ENCODE measurements at places on chromosomes 3 and 15. TPM values are rescaled to one million over a fixed set of nuclear protein-coding genes. Genes with fewer than 3 reads are reported as not detected.

DNA sequence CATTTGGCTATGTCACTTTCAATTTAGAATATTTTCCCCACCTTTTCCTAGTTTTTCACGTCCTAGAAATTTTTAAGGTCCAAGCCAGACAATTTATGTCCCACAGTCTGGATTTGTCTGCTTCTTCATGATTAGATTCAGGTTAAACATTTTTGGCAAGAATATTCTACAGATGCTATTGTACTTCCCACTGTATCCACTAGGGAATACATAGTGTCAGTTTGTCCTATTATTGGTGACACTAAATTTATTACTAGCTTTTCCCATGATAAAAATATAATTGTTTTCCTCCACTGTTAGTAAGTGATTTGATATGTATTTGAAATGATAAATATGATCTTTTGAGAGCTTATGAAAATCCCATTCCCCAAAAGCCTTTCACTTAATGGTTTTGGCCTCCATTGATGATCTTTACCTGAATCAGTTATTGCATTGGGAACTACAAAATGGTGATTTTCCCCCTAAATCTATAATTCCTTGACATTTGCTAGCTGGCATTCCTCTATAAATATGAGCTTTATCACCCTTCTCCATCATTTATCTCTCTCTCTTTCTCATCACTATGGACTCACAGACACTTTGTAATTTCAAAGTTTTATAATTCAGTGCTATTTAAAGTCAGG lies 8.3 kb downstream of the ARL14 start:
- no peak overlapping the region for H3K27ac ChIP-seq
- no peak overlapping the region for H3K4me3 ChIP-seq
- H3K27me3 ChIP-seq: no peaks in the 10 kb centered on the region
- no peaks in the 10 kb centered on the region for H3K36me3 ChIP-seq
- no peak for DNase-seq

DNA sequence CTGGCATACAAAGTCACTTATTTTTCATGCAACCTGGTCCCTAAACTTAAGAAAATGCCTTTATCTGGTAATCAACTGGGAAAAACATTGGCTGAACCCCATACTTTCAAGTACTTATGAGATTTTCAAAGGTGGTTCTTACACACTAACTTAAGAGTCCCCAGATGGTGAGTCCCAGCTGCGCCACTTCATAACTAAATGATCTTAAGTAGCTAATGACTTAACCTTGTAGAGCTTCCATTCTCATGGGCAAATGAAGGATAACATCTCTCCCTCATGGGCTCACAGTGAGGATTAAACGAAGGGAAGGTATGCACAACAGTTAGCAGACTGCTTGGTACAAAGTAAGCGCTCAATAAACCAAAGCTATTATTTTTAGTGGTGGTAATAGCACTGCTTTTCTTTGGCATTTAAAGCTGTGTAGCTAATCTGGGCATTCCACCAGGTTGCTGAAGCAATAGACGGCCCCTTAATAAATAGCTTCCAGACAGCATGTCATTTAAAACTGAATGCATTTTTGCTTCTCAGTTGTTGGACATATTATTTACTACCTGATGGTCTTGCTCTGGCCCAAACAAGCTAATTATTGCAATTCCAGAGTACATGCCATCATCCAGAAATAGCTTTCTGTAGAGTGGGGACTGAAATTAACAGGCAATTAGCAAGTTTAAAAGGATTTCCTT lies 55.4 kb downstream of the LIPC start:
- no peak for DNase-seq
- H3K4me3 ChIP-seq: no peak overlapping the region
- no peaks in the 10 kb centered on the region for H3K27me3 ChIP-seq
- no peaks in the 10 kb centered on the region for H3K36me3 ChIP-seq
- peaks cover 6% of the 10 kb centered on the region for H3K4me1 ChIP-seq

DNA sequence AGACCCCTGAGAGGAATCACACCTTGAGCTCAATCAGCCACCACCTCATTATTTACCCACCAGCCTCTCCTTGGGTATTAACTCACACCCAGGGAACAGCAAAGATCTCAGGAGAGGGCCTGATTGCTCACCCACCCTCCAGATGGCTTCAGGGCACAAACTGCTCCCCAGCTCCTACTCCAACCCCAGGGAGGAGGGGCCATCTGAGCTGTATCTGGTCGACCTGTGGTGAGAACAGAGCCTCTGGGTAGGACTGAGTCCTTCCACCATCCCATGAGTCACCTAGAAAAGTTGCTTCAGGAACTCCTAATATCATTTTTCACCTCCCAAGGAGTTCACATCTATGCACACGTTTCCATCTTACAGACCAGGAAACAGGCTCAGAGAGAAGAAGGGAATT lies 44.8 kb upstream of the HES1 start:
- H3K27ac ChIP-seq: no peak overlapping the region
- H3K36me3 ChIP-seq: no peaks in the 10 kb centered on the region
- no peak overlapping the region for H3K4me3 ChIP-seq
- H3K4me1 ChIP-seq: peaks cover 3% of the 10 kb centered on the region
- H3K27me3 ChIP-seq: no peaks in the 10 kb centered on the region

GRCh38 chr3:89504432-89504831 lies 397.0 kb downstream of the EPHA3 start:
- DNase-seq: no peak
- H3K27ac ChIP-seq: no peak overlapping the region
- H3K27me3 ChIP-seq: no peaks in the 10 kb centered on the region
- H3K4me1 ChIP-seq: no peaks in the 10 kb centered on the region
- no peaks in the 10 kb centered on the region for H3K36me3 ChIP-seq
- H3K4me3 ChIP-seq: no peak overlapping the region

DNA sequence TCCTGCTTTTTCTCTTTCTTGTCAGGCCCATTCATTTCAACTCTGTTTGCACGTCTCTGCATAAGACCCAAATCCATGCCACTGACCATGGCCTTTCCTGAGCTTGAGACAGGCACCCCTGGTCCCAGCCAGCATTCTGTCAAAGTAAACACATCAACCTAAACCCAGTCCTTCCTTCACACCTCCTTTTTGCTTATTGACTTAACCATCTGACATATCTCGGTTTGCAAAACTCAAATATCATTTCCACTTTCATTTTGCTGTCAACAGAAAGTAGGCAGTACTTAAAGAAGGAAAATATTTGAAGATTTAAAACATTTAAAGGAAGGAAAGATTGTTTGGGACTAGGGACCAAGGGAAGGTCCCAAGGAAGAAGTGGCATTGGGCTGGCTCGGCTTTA lies 48.2 kb upstream of the KBTBD8 start:
- no peak overlapping the region for H3K27ac ChIP-seq
- no peak overlapping the region for H3K4me3 ChIP-seq
- no peaks in the 10 kb centered on the region for H3K4me1 ChIP-seq
- no peaks in the 10 kb centered on the region for H3K36me3 ChIP-seq
- H3K27me3 ChIP-seq: no peaks in the 10 kb centered on the region
- DNase-seq: no peak

DNA sequence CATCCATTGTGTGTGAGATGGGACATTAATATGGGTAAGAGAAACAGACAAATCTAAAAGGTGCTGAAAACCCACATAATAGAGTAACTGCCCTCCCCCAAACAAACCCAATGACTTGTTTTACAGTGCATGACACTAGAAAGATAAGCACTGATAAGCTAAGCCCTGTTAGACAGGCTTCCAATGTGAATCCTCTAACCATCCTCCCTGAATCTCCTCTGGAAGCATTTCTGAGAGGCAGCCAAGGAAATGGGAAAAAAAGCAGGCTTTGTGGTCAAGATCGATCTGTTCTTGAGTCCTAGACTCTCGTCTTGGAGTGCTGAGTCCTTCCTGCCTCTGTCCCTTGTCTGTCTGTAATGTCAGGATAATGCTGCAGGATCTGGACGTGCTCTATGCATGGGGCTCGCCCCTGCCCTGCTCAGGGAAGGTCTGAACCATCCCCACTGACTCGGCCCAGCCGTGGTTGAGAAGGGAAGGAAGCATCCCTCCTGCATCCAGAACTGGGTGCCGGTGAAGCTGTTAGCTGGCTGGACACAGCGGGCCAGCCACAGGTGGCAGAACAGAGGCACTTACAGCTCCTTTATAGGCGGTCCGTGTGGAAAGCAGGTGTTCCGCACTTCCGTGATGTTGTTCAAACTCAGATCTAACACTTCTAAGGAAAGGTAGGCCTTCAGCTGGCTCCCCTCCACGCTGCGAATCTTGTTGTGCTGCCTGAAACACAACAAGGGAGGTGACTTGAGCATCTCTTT lies 84.1 kb downstream of the LRIG1 start:
- DNase-seq: peak; percentile 30
- no peak overlapping the region for H3K4me3 ChIP-seq
- peaks cover 3% of the 10 kb centered on the region for H3K36me3 ChIP-seq
- peak overlapping the region; percentile 89 for H3K27ac ChIP-seq
- H3K4me1 ChIP-seq: peaks cover 60% of the 10 kb centered on the region

DNA sequence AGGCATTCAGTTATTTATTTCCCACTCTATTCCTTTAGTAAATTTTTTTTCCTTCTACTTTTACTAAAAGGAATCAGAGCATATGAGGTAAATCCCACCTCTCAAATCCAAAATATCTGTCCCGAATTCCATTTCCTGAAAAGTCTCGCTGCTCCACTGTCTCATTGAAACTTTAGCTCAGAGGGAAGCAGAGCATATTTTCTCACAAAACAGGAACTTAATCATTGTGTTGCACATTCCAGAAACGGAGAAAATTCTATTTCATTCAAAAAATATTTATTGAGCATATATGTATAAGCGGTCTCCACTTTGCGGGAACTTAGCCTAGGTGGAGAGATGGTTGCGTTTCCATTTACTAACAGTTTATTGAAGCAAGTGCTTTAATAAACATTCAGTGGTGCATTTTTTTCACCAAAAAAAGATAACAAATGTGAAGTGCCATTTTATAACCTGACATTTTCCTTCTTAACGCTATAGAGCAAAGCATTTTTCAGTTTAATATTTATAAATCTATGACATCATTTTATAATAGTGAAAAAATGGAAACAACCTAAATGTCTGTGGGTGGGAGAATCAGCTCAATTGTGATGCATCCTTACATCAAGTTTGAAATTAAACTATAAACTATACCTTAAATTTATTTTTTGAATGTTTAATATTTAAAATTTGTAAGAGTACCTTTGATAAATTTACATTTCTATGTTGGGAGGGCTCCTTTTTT lies 67.2 kb upstream of the CSTA start:
- no peaks in the 10 kb centered on the region for H3K27me3 ChIP-seq
- H3K27ac ChIP-seq: no peak overlapping the region
- no peaks in the 10 kb centered on the region for H3K36me3 ChIP-seq
- peaks cover 3% of the 10 kb centered on the region for H3K4me1 ChIP-seq
- H3K4me3 ChIP-seq: no peak overlapping the region
- no peak for DNase-seq

GRCh38 chr15:55195996-55196395 lies 745 bp downstream of the RSL24D1 start:
- peaks cover 17% of the 10 kb centered on the region for H3K4me1 ChIP-seq
- H3K36me3 ChIP-seq: peaks cover 5% of the 10 kb centered on the region
- H3K4me3 ChIP-seq: peak overlapping the region; percentile 76
- no peak for DNase-seq

- DNase-seq: no peak
- H3K36me3 ChIP-seq: no peaks in the 10 kb centered on the region
- no peak overlapping the region for H3K27ac ChIP-seq
- peaks cover 14% of the 10 kb centered on the region for H3K27me3 ChIP-seq
- no peaks in the 10 kb centered on the region for H3K4me1 ChIP-seq
Measured at GRCh38 chr15:28888302-28888894, 2.6 kb downstream of the APBA2 start.

GRCh38 chr15:29141308-29142128 lies 128.1 kb downstream of the NSMCE3 start:
- no peaks in the 10 kb centered on the region for H3K36me3 ChIP-seq
- no peaks in the 10 kb centered on the region for H3K4me1 ChIP-seq
- no peak overlapping the region for H3K27ac ChIP-seq
- DNase-seq: peak; percentile 32
- H3K27me3 ChIP-seq: peaks cover 9% of the 10 kb centered on the region

- no peaks in the 10 kb centered on the region for H3K4me1 ChIP-seq
- no peak overlapping the region for H3K4me3 ChIP-seq
- H3K27me3 ChIP-seq: no peaks in the 10 kb centered on the region
- no peaks in the 10 kb centered on the region for H3K36me3 ChIP-seq
- H3K27ac ChIP-seq: no peak overlapping the region
- DNase-seq: no peak
Measured at GRCh38 chr15:58179741-58180381, 41.7 kb downstream of the AQP9 start.

- DNase-seq: no peak
- H3K4me3 ChIP-seq: no peak overlapping the region
- no peaks in the 10 kb centered on the region for H3K27me3 ChIP-seq
- peaks cover 3% of the 10 kb centered on the region for H3K4me1 ChIP-seq
Measured at GRCh38 chr3:39804951-39805350, 4.5 kb upstream of the MYRIP start.

GRCh38 chr3:134932035-134932434 lies 137.0 kb downstream of the EPHB1 start:
- DNase-seq: no peak
- no peak overlapping the region for H3K4me3 ChIP-seq
- no peaks in the 10 kb centered on the region for H3K36me3 ChIP-seq
- H3K27me3 ChIP-seq: no peaks in the 10 kb centered on the region
- no peaks in the 10 kb centered on the region for H3K4me1 ChIP-seq

- no peaks in the 10 kb centered on the region for H3K27me3 ChIP-seq
- no peak overlapping the region for H3K27ac ChIP-seq
- no peak for DNase-seq
- H3K4me3 ChIP-seq: no peak overlapping the region
- peaks cover 15% of the 10 kb centered on the region for H3K4me1 ChIP-seq
Measured at GRCh38 chr3:195699388-195699771, 21.4 kb upstream of the MUC20 start.

- no peak overlapping the region for H3K27ac ChIP-seq
- DNase-seq: no peak
- H3K4me1 ChIP-seq: no peaks in the 10 kb centered on the region
- no peaks in the 10 kb centered on the region for H3K27me3 ChIP-seq
- H3K4me3 ChIP-seq: no peak overlapping the region
Measured at GRCh38 chr15:98169551-98169950, 209.0 kb downstream of the ARRDC4 start.

DNA sequence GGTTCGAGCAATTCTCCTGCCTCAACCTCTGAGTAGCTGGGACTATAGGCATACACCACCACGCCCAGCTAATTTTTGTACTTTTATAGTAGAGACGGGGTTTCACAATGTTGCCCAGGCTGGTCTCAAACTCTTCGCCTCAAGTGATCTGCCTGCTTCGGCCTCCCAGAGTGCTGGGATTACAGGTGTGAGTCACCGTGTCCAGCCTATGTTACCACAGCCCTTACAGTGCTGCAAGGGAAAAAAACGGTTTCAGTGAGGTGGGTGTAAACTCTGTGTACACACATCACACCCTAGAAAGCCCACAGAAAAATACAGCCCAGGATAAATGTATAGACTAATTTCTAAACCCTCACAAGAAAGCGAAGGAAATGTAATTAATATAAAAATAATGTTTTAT lies 103.5 kb upstream of the AKAP13 start:
- no peak for DNase-seq
- H3K4me3 ChIP-seq: no peak overlapping the region

GRCh38 chr3:183697123-183697609 lies 431 bp upstream of the YEATS2 start:
- peak overlapping the region; percentile 91 for H3K27ac ChIP-seq
- no peak for DNase-seq
- no peaks in the 10 kb centered on the region for H3K27me3 ChIP-seq
- peak overlapping the region; percentile 99 for H3K4me3 ChIP-seq
- H3K4me1 ChIP-seq: peaks cover 26% of the 10 kb centered on the region
- H3K36me3 ChIP-seq: no peaks in the 10 kb centered on the region

FYCO1 gene
- total RNA-seq: 113 TPM

GOLGA6A gene
- total RNA-seq: 0.08 TPM

FSTL1 gene
- 43.9 TPM for total RNA-seq

BCHE gene
- 1.4 TPM for total RNA-seq

TGM4 gene
- not detected for total RNA-seq

Data from psoas muscle (tissue), 8 donors.